ENCODE measurements at places on chromosomes 16 and 17. TPM values are rescaled to one million over a fixed set of nuclear protein-coding genes. Genes with fewer than 3 reads are reported as not detected.

GRCh38 chr16:66196770-66197169, 169.7 kb upstream of the CDH5 start:
- no peak for DNase-seq

DNA sequence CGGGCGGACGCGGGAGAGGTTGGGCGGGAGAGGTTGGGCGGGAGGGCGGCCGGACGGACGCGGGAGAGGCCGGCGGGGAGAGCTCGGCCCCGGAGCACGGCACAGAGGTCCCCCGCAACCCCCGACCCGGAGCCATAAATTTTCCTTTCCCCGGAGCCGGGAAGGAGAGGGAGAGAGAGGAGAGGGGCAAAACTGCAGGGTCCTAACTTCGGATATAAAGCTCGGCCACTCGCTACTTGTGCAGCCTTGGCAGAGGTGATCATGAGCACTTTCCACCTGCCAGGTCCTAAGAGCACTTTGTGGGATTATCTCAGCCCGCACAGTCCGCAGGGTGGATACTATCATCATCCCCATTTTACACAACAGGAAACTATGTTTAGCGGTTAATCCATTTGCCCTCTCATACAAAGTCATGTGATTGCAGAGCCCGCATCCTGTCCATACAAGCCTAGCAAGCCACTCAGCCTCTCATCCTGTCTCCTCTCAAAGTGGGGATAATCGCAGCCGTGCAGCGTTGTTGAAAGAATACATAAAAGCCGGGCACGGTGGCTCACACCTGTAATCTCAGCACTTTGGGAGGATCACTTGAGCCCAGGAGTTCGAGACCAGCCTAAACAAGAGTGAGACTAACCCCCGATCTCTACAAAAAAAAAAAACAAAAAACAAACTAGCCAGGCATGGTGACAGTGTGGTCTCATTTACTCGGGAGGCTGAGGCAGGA, 780 bp upstream of the DCAKD start:
- peak; percentile 37 for DNase-seq

GRCh38 chr17:19553036-19553435, 19.4 kb downstream of the SLC47A1 start:
- no peak for DNase-seq

The KRT33A gene
- not detected for polyA plus RNA-seq

- no peak for DNase-seq
Measured at GRCh38 chr16:12341966-12342365, 365.4 kb downstream of the SNX29 start.

- DNase-seq: peak; percentile 9
Measured at GRCh38 chr16:53014287-53014686, 38.4 kb downstream of the CHD9NB start.

DNA sequence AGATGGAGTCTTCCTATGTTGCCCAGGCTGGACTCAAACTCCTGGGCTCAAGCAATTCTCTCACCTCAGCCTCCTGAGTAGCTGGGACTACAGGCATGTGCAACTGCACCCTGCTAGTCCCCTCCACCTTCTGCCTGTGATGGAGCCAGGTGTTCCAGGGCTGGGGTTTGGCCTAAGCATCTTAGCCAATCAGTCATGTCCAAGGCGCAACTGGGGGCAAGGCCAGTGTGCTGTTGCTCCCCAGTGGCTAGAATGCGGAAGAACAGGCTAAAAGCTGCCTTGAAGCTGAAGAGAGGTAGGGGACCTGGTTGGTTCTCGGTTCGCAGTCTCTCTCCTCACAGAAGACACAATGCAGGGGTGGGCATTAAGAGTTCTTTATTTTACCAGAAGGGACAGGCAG, 18.6 kb downstream of the FLOT2 start:
- DNase-seq: peak; percentile 66

- DNase-seq: peak; percentile 43
Measured at GRCh38 chr16:83913245-83913633, 14.3 kb downstream of the MLYCD start.

The SLC6A4 gene
- polyA plus RNA-seq: 0.37 TPM

DNA sequence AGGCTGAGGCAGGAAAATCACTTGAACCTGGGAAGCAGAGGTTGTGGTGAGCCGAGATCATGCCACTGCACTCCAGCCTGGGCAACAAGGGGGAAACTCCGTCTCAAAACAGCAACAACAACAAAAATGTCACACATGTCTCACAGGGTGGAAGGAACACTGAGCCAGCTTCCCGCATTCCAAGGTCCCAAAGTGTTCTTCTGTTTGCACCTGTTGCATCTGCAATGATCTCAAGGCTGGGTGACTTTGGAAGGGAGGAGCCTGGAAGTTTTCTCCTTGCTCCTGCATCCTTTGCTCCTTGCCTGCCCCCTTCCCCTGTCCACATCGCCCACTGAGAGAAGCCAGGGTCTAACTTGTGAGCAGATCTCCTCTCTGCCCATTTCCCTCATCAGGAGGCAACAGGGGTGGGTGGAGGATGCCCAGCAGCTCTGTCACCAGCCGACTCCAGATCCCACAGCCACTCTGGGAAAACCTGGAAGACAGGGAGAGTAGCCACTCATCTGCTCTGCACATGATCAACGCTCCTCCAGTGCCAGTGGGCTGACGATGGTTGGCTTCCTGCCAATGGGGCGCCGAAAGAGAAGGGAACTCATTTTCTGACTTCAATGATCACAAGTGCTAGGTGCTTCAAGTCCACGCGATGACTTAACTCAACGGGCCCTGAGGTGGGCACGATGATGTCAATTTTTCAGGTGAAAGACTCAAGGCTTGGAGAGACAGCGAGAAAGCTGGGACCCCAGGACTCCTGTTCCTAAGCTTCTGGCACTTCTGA, 12.6 kb downstream of the CHST6 start:
- no peak for DNase-seq

DNA sequence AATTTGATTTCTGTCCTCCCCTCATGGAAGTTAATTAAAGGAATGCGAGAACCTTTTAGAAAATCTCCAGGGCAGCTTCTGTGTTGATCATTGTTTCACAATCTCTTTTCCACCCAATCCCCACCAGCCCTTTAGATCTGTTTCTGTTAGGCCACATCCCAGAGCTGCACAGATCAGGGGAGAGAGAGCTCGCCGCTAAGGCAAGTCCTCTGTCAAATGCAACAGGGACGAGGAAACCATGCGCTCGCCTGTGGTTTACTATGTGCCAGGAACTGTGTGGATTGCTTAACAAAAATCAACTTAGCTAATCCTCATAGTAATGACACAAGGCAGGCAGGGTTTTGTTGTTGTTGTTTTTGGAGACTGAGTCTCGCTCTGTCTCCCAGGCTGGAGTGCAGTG, 115.4 kb downstream of the SALL1 start:
- DNase-seq: no peak

The CA7 gene
- polyA plus RNA-seq: 0.46 TPM

- DNase-seq: no peak
Measured at GRCh38 chr17:49748791-49749190, 15.1 kb downstream of the FAM117A start.

DNA sequence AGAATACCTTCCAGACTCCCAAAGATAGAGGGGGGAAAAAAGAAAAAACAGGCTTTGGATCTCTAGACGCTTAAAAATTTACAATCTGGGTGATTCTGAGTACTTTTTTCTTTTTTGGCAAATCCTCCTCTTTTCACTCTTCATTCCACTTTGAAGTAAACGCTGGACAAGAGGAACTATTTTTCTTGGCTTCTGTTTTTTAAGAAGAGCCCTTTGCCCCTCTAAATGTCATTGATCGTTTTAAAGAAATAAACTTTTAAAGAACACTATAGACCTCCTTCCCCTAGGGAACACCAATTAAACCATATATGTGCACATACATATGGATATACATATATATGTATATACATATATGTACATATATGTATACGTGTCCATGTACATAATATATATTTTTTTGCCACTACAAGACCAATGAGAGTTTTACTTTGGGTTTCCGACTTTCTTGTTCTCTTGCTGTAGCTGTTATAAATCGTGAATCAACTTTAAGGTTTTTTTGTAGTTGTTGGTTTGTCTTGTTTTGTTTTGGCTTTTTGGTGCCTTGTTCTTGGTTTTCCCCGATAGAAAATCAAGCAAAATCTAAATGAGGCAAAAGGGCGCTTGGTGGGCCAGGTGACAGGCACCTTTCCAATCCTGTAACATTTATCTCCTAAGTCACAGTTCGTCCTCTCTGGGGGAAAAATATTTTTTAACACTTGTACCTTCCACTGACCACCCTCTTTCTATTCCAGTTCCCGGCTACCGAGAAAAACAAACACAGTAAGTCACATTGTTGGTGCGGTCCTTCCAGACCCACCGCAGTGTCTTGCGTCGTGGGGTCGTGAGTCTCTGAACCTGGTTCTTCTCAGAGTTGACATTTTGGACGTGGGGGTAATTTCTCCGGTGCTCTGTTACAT, 4.4 kb downstream of the FOXF1 start:
- DNase-seq: no peak

The TEKT5 gene
- 0.48 TPM for polyA plus RNA-seq

- DNase-seq: no peak
Measured at GRCh38 chr16:81353895-81354294, 39.1 kb downstream of the GAN start.

DNA sequence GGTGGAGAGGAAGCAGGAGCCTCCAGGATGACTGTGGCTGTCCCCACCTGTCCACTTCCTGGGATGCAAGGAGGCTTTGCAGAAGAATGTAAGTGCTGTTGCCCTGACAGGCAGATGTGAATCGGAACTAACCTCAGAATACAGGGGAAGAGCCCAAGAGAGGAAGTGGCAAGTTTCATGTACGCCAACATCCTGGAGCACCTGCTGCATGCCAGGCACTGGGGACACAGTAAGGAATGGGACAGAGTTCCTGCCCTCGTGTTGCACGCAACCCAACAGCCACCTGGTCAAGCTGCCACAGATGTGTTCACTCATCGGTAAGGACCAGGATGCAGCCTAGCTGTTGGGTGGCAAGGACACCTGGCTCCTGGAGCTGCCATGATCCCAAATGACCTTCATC, 98.6 kb upstream of the RPL38 start:
- DNase-seq: no peak

- DNase-seq: no peak
Measured at GRCh38 chr16:22675745-22676540, 138.0 kb upstream of the HS3ST2 start.

- DNase-seq: peak; percentile 92
Measured at GRCh38 chr17:32936894-32937500, 9.0 kb downstream of the TMEM98 start.

GRCh38 chr17:66988069-66988798, 23.7 kb downstream of the CACNG4 start:
- DNase-seq: no peak

The CRHR1 gene
- polyA plus RNA-seq: not detected

GRCh38 chr16:49635009-49635350, 220.9 kb downstream of the ZNF423 start:
- no peak for DNase-seq

GRCh38 chr16:6335072-6335471, 997.6 kb upstream of the RBFOX1 start:
- DNase-seq: no peak

- DNase-seq: no peak
Measured at GRCh38 chr16:78693496-78693895, 594.0 kb downstream of the WWOX start.

- DNase-seq: peak; percentile 86
Measured at GRCh38 chr17:45640141-45640850, 143.8 kb upstream of the CRHR1 start.

The C17orf67 gene
- 1.9 TPM for polyA plus RNA-seq

The TPSAB1 gene
- polyA plus RNA-seq: not detected
